ENCODE measurements at places on chromosomes 5 and 9.

- no peak for DNase-seq
Observed at GRCh38 chr5:136123236-136123768, 9.3 kb upstream of the SMAD5 start.

DNA sequence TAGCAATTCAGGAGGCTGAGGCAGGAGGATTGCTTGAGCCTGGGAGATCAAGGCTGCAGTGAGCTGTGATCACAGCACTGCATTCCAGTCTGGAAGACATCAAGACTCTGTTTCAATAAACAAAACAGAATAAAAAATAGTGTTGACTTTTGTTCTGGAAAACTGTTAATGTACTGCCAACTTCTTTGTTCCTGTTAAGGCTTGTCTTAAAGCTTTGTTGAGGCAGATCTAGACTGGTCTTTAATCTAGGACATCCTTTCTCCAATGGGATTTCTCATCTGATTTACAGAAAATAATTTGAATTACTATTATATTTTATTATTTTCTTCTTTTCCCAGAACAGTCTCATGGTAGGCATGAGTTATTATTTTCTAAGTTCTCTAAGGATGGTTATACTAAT, 26.0 kb downstream of the BDP1 start:
- no peak for DNase-seq

DNA sequence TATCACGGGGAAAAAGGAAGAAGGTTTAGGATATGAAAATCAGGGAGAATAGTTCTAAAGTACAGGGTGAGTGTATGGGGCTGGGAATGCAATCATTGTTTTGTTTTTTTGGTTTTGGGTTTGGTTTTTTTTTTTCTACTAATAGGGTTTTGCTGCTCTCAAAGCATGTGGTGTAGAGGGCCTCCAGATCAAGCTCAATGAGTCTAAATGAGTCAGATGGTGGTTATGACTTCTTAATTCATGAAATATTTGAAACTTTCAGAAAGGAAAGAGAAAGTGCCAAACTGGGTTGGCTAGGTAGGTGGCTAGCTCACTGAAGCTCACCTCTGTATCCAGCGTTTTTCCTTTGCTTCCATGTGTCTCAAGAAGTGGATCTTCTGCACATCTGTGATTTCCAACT, 10.7 kb downstream of the OR1L8 start:
- no peak for DNase-seq

GRCh38 chr9:5651246-5651645, 22.3 kb downstream of the RIC1 start:
- DNase-seq: no peak

GRCh38 chr5:42315214-42315613, 108.0 kb upstream of the GHR start:
- no peak for DNase-seq

GRCh38 chr5:6454628-6455053, 6.0 kb downstream of the UBE2QL1 start:
- no peak for DNase-seq

- DNase-seq: no peak
Observed at GRCh38 chr5:27171761-27172261, 133.4 kb upstream of the CDH9 start.

GRCh38 chr5:17257705-17258273, 40.4 kb downstream of the BASP1 start:
- no peak for DNase-seq

DNA sequence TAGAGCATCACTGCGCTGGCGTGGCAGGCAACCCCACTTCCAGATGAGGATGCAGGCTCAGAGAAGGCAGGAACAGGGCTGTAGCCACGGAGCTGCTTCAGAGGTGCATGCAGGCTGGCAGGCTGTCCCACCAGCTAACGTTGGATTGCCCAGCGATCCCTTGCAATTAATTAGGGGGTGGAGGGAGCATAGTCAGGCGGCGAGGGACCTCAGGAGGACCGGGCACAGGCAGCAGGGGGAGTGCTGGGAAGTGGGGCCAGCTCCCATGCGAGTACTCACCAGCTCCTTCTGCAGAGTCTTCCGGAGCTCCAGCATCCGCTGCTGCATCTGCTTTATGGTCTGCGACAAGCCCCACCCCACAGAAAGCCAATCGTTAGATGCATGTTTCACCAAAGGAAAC, 20.3 kb downstream of the ARPC5L start:
- no peak for DNase-seq

GRCh38 chr5:152608458-152608857, 203.4 kb upstream of the NMUR2 start:
- no peak for DNase-seq

- DNase-seq: no peak
Observed at GRCh38 chr9:89975630-89976029, 370.8 kb downstream of the GADD45G start.

DNA sequence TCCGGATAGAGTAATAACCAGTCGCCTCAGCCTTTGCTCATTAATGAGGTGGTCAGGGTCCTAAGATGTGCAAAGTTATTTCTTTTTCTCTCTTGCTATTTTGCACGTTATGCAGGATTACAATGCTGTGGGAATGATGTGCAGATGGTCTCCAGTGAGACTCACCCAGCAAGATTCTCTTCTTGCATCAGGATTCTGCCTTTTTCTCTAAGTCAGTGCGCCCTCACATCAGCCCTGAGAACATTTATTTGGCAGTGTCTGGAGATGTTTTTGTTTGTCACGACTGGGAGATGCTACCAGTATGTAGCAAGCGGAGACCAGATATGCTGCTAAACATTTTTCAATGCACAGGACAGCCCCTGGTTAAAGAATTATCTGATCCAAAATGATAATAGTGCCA, 280.3 kb upstream of the WWC1 start:
- no peak for DNase-seq

DNA sequence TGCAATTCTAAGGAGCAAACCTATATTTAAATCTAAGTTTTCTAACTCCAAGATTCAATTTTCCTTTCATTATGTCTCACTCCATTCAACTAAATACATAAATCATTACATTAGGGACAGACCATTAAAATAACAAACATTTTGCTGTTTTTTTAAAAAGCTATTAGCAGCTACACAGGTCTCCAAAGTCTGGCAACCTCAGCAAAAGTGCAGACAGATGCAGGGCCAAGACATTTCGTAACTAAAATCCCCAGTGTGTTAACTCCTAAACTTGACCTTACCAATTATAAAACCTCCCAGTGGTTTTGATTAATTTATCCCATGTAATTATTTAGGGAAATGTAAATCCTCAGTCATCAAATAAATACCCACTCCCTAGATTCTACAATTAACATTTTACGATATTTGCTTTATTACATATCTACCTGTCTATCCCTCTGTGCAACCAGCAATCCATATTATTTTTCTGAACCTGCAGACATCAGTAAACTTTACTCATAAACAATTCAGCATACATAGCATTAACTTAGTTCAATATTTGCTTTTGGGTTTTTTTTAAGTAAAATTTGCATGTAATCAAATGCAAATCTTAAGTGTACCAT, 64.7 kb downstream of the RGS7BP start:
- DNase-seq: no peak

- DNase-seq: no peak
Observed at GRCh38 chr5:761854-762710, 22.4 kb downstream of the ZDHHC11B start.

DNA sequence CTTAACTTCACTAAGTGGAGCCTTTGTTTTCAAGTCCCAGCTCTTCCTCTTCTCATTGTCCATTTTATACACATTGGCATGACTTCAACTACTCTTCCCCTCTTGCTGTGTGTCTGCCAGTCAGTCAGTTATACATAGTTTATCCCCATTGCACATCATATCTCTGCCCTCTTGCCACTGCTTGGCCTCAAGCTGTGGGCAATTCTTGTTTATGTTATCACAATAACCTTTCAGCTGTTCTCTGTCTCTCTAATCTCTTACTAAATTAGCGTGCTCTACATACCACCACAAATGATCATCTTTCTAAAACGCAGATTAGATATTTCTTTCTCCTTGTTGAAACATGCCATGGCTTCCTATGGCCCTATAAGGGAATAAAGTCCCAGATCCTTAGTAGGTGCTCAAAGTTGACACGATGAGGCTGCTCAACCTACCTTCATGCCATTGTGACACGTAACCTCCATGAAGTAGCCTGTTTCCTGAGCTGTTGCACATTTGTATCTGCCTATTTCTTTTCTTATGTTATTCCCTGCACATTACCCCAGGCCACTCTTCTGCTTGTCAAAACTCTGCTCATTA, 239.3 kb downstream of the GAS1 start:
- no peak for DNase-seq

DNA sequence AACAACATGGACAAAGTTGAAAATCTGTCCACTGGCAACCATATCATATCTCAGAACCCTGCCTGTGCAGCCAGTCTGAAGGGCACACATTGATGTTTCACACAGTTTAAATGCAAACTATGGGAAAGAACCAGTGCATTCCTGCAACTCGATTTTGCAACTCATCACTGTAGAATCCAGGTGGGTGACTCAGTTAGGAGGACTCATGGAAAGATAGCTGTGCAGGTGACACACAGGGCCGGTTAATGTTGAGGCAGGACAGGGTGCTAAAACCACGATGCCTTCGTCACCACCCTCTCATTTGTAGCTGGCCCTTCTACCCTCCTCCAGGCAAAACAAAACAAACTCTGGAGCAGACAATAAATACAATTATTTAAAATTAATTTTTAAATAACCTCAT, 62.8 kb downstream of the TLE1 start:
- DNase-seq: no peak

- no peak for DNase-seq
Observed at GRCh38 chr9:128093011-128093410, 25.0 kb downstream of the SLC25A25 start.

DNA sequence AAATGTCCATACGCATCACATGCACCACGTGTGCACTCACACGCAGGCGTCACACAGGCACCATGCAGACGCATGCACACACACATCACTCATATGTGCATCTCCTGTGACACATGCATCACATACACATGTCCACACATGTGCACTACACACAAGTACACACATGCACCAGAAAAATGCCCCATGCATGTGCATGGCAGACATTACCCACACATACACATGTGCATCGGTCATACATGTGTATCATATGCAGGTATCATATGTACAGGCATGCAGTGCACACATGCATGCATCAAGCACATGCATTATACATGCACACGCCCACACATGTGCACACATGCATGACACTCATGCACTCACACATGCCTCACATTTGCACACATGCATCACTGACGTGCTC, 26.1 kb downstream of the ADAMTS2 start:
- no peak for DNase-seq

DNA sequence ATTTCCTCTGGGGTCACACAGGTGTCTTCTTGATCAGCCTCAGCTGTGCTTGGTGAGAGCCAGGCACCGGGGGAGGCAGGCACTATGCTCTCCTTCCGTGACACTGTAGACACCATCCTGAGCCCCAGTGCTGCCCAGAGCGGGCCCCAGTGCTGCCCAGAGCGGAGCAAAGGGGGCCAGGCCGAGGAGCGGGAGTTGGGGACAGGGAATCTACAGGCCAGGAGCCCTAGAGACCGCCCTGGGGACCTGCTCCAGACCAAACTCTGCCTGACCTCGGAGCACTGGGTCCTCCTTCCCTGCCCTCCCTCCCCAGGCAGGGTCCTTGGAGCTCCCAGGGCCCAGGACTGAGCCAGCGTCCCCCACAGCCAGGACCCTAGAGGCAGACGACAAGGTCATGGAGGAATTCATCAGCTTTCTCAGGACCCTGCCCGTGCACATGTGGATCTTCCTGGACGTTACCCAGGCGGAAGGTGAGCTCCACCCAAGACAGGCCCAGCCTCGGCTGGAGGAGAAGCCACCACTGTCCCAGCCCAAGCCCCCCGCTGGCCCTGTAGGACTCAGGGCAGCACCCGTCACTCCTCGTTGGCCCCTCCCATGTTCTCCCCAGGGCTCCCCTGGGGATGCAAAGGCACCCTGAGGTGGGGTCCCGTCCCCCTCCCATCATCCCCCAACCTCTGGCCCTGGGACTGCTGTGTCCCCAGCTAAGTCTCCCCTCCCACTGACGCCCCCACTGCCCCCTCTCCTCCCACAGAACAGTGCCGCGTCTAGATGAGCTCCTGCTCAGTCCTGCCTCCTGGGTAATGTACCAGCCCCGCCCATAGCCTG, 30.2 kb downstream of the PAEP start:
- no peak for DNase-seq

DNA sequence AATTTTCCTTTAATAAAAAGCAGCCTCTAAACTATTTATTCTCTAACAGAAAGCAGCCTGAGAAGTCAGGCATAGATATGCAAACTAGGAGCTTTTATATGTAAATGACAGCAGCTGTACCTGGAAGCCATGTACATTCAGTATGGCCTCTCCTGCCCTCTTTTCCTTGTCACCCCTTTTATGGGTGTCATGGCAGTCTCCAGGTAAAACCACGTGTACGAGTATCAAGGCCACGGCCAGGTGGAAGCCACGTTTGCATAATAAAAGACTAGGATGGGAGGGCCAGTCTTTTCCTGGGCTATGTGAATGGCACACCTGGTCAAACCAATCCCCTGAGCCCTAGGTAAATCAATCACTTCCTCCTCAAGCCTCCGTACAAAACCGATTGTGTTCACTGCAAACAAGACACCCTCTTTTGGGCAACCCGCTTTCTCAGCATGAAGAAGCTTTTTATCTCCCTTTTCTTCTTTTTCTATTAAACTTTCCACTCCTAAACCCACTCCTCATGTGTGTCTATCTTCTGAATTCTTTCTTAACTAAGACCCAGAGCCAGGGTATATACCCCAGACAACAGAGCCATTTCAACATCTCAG, 419.5 kb upstream of the CTNND2 start:
- DNase-seq: no peak

- no peak for DNase-seq
Observed at GRCh38 chr5:132335402-132335801, 34.1 kb upstream of the SLC22A5 start.

DNA sequence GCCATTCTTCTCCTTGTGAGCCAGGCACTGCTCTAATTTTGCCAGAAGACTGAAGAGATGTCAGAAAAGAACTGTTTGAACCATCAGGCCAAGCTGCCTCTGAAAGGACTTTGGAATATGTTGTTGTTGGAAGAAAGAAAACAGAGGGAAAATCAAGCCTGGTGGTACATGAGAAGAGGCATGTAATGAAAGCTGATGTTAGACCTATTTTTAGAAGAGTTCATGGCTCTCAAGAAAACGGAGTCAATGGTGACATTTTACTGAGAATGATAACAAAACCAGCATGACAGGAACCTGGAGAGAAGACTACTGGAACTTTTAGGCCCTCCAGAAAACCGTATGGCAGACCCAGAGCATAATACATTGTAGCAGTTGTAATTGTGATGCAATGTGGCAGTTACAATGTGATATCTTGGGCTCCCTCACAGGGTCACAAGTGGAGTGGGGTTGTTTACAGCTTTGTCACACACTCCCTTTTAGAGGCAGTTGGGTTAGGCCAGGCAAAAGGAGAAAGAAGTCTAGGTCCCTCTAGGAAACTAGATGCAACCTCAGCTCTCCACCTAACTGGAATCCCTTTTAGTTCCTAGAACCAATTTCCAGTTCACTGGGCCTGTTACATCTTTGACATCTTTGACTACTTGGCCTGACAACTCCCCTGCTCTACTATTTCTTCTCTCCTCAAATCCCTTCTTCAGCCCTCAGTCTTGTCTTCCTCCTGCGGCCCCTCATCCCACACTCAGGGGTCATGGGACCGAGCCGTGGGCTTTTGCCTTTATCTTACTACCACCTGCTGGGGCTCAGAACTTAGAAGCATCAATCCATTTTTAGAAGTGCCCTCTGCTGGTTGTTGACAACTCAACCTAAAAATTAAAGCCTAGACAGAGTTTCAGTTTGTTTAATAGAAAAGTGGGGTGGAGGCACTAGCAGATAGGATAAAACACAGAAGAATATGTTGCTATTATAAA, 61.2 kb upstream of the JAK2 start:
- DNase-seq: no peak

- DNase-seq: no peak
Observed at GRCh38 chr5:21058289-21058688, 1070.3 kb upstream of the CDH18 start.

Data from activated CD4-positive, alpha-beta T cell treated with anti-CD3 and anti-CD28 coated beads for 24 hours (primary cell).